ENCODE measurements at places on chromosomes 7 and 10.

- no peaks in the 10 kb centered on the region for H3K27me3 ChIP-seq
- no peaks in the 10 kb centered on the region for H3K36me3 ChIP-seq
- peaks cover 63% of the 10 kb centered on the region for H3K4me1 ChIP-seq
- H3K4me3 ChIP-seq, result no peak overlapping the region
- H3K27ac ChIP-seq, result no peak overlapping the region
Observed at GRCh38 chr10:32954080-32954479, 4.0 kb downstream of the ITGB1 start.

- H3K4me1 ChIP-seq, result peaks cover 9% of the 10 kb centered on the region
- no peaks in the 10 kb centered on the region for H3K27me3 ChIP-seq
- H3K36me3 ChIP-seq, result no peaks in the 10 kb centered on the region
- DNase-seq, result peak; percentile 72
- H3K4me3 ChIP-seq, result no peak overlapping the region
Observed at GRCh38 chr10:71443676-71444075, 47.0 kb downstream of the CDH23 start.

GRCh38 chr10:46555713-46556514, 544 bp downstream of the GPRIN2 start:
- peaks cover 8% of the 10 kb centered on the region for H3K4me1 ChIP-seq
- peaks cover 57% of the 10 kb centered on the region for H3K27me3 ChIP-seq
- H3K4me3 ChIP-seq, result peak overlapping the region; percentile 79
- H3K36me3 ChIP-seq, result no peaks in the 10 kb centered on the region
- H3K27ac ChIP-seq, result no peak overlapping the region
- DNase-seq, result peak; percentile 82

DNA sequence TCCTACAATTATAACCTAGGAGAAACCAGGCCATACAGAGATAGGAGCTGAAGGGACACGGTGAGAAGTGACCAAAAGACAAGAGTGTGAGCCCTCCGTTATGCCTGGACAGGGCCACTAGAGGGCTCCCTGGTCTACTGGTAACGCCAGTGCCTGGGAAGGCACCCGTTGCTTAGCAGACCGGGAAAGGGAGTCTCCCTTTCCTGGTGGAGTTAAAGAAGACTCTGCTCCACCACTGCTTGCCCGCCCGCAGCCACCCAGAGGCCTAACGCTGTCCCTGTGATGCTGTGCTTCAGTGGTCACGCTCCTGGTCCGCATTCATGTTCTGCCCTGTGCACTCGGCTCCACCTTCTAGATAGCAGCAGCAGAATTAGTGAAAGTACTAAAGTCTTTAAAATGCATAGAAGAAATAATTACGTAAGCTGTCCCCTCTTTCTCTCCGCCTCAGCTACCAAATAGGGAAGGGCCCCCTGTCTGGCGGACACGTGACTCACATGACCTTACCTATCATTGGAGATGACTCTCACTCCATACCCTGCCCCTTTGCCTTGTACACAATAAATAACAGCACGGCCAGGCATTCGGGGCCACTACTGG, 34.8 kb downstream of the GRID2IP start:
- H3K4me1 ChIP-seq, result no peaks in the 10 kb centered on the region
- no peaks in the 10 kb centered on the region for H3K27me3 ChIP-seq
- DNase-seq, result peak; percentile 93

DNA sequence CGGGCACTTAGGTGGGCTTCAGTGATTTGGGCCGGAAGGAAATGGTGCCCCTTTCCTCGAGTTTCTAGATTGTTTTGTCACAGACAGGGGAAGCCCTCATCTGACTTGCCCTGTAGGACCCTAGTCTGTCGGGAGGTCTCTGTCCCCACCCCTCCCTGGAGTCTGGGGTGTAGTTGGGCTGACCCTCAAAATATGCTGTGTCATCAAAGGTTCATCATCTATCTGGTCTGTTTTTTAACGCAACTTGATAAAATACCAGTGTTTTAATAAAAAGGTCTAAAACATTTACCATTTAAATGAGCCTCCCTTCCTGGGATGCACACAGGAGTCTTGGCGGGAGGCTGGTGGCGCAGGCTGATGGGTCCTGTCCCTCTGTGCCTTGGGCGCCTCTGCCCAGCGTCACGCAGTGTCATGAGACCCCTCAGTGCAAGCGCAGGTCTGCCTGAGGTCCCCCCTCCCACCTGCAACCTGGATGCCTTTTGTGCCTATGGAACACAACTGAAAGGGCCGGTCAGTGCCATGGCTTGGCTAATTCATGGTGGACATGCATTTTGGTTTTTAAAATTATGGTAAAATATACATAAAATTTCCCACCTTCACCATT, 146.4 kb downstream of the MGMT start:
- no peak for DNase-seq
- no peaks in the 10 kb centered on the region for H3K27me3 ChIP-seq
- H3K27ac ChIP-seq, result no peak overlapping the region

DNA sequence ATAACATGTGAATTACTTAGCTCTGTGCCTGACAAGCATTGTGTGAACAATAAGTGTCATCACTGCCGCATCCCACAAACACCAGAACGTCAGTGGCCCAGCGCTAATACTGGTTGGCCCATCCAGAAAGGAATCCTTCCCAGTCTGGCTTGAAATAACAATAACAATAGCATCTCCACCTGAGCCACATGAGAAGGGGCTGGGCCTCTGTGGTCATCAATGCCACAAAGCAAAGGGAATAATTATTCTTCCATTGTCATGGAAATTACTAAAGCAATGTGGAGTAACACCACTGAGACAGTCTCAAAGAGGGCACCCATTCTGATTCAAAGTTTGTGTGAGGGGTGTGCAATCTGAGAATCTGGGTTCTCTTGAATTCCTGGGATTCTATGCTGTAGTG, 105.7 kb upstream of the INHBA start:
- peaks cover 13% of the 10 kb centered on the region for H3K4me1 ChIP-seq
- H3K36me3 ChIP-seq, result no peaks in the 10 kb centered on the region
- no peak overlapping the region for H3K4me3 ChIP-seq
- no peak overlapping the region for H3K27ac ChIP-seq

- no peaks in the 10 kb centered on the region for H3K36me3 ChIP-seq
- no peak overlapping the region for H3K4me3 ChIP-seq
- no peak for DNase-seq
- no peaks in the 10 kb centered on the region for H3K27me3 ChIP-seq
Observed at GRCh38 chr7:42164881-42165428, 72.1 kb downstream of the GLI3 start.

DNA sequence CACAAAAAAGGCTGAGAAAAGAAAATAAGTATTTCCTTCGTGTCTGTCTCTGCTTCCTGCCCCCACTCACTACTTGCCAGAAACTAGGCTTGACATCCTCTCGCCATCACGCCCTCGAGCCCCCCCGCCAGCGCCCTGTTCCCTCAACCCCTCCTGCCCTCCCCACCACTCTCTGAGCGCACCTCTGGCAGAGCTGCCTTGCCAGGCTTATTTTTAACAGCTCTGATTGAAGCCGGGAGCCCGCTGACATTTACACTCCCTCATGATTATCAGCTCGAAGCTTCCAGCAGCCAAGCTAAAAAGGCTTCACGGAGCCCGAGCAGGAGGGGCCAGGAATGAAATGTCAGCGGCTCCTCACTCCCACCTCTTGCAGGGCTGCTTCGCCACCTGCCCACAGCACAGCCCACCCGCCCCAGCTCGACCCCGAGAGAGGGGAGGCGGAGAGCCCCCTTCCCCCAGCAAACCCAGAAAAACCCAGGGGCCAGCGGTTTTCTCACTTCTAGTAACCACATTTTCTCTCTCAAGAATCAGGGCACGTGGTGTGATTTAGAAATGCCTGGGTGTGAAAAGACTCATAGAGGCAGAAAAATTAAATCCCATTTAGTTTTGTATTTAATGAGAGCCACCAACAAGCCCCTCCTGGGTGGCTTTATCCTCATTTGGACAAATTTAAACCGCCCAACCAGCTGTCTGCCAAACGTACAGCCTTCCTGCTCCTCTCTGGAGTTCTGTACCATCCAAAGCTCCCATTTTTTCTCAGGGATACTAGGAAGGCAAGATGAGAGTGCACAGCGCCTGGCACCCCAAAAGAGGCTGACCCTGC, 89.3 kb downstream of the SLIT1 start:
- no peaks in the 10 kb centered on the region for H3K27me3 ChIP-seq
- no peak overlapping the region for H3K4me3 ChIP-seq
- H3K36me3 ChIP-seq, result no peaks in the 10 kb centered on the region
- peaks cover 20% of the 10 kb centered on the region for H3K4me1 ChIP-seq
- H3K27ac ChIP-seq, result no peak overlapping the region

GRCh38 chr10:12927896-12928295, 73.6 kb downstream of the CCDC3 start:
- no peak overlapping the region for H3K27ac ChIP-seq
- H3K27me3 ChIP-seq, result no peaks in the 10 kb centered on the region
- H3K36me3 ChIP-seq, result no peaks in the 10 kb centered on the region
- no peak overlapping the region for H3K4me3 ChIP-seq
- DNase-seq, result no peak
- no peaks in the 10 kb centered on the region for H3K4me1 ChIP-seq

GRCh38 chr10:20084451-20084850, 268.2 kb downstream of the PLXDC2 start:
- H3K4me3 ChIP-seq, result no peak overlapping the region
- no peak for DNase-seq
- no peaks in the 10 kb centered on the region for H3K36me3 ChIP-seq
- H3K4me1 ChIP-seq, result peaks cover 3% of the 10 kb centered on the region
- no peaks in the 10 kb centered on the region for H3K27me3 ChIP-seq

GRCh38 chr10:125533866-125534265, 149.1 kb downstream of the TEX36 start:
- H3K27me3 ChIP-seq, result no peaks in the 10 kb centered on the region
- H3K36me3 ChIP-seq, result no peaks in the 10 kb centered on the region
- H3K4me1 ChIP-seq, result peaks cover 8% of the 10 kb centered on the region
- H3K27ac ChIP-seq, result no peak overlapping the region
- no peak overlapping the region for H3K4me3 ChIP-seq
- DNase-seq, result no peak

GRCh38 chr7:101357433-101357832, 5.2 kb upstream of the COL26A1 start:
- H3K27ac ChIP-seq, result no peak overlapping the region
- H3K36me3 ChIP-seq, result no peaks in the 10 kb centered on the region
- H3K27me3 ChIP-seq, result peaks cover 8% of the 10 kb centered on the region
- no peak overlapping the region for H3K4me3 ChIP-seq
- no peak for DNase-seq

DNA sequence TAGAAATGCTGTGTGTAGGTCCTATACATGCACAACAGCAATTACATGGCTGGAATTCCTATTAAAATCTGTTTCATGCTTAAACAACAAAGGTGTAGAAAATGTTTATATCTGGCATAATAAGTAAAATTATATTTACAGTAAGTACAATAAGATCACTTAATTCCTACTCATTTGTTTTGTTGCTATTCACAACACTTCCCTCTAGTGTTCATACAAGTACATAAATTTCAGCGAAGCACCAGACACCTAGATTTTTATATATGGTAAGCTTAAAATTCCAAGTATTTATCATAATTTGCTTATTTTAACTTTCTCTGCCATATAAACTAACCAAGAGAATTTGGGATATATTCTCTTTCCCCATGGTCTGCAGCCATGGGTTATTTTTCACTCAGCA, 51.8 kb upstream of the ANK3 start:
- H3K27ac ChIP-seq, result no peak overlapping the region
- no peak for DNase-seq
- peaks cover 4% of the 10 kb centered on the region for H3K4me1 ChIP-seq

DNA sequence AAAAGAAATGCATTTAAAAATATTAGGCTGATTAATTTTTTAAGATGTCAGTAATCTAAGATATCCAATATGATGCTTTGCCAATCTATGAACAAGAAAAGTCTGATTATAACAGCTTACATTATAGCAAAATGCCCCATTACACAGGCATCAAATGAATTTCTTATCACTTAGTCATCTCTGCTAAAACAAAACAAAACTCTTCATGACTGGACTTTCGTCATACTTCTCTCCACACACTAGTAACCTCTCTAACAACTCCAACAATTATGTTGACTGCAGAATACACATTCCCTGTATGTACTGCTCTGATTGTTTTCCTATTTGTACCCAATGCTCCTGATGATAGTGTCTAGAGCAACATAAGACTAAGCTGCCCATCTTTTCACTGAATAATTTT, 3.8 kb upstream of the MKI67 start:
- no peak overlapping the region for H3K4me3 ChIP-seq
- H3K27ac ChIP-seq, result no peak overlapping the region
- peaks cover 8% of the 10 kb centered on the region for H3K4me1 ChIP-seq
- H3K36me3 ChIP-seq, result no peaks in the 10 kb centered on the region
- no peak for DNase-seq
- H3K27me3 ChIP-seq, result peaks cover 8% of the 10 kb centered on the region

DNA sequence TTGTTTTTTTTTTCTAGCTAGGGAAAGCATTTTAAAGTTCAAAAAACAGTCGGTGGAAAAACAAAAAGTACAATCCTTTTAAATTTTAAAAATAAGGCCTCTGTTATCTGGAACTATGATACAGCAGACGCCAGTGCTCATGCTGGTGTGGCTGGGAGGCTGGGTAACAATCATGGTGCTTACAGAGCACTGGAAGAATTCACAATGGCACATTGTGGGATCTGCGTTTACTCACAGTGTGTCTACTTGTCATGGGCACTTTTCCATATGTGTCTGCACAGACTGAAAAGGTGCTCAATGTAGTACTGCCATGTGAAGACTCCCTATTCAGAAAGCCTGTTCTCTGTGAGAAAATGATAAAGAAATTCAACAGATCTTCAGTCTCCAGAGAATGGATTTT, 278.2 kb upstream of the IMMP2L start:
- H3K36me3 ChIP-seq, result no peaks in the 10 kb centered on the region
- H3K4me1 ChIP-seq, result no peaks in the 10 kb centered on the region
- no peak overlapping the region for H3K4me3 ChIP-seq
- H3K27ac ChIP-seq, result no peak overlapping the region

DNA sequence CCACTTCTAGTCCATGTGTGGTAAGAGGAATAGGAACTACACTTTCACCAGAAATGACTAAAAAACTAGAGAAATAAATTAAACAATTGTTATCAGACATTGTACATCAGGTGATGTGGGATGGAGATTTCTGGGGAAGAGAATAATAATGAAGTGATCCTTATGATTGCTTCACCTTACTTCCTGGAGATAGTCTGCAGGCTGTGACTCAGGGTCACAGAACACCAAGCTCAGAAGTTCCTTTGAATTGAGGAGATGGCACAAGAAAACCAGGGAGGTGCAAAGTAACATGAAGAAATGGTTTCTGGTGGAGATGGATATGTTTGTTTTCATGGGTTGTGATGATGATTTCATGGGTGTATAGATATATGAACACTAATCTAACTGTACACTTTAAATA, 44.5 kb downstream of the ZWINT start:
- H3K4me1 ChIP-seq, result no peaks in the 10 kb centered on the region
- H3K27me3 ChIP-seq, result no peaks in the 10 kb centered on the region
- H3K27ac ChIP-seq, result no peak overlapping the region
- H3K36me3 ChIP-seq, result no peaks in the 10 kb centered on the region

GRCh38 chr10:110115784-110116520, 91.5 kb upstream of the MXI1 start:
- H3K4me1 ChIP-seq, result no peaks in the 10 kb centered on the region
- no peak overlapping the region for H3K4me3 ChIP-seq
- DNase-seq, result no peak
- H3K27ac ChIP-seq, result no peak overlapping the region
- no peaks in the 10 kb centered on the region for H3K27me3 ChIP-seq
- H3K36me3 ChIP-seq, result peaks cover 26% of the 10 kb centered on the region

Measured in neural progenitor cell (in vitro differentiated cells).